ENCODE measurements at places on chromosomes 3 and 15. TPM values are rescaled to one million over a fixed set of nuclear protein-coding genes. Genes with fewer than 3 reads are reported as not detected.
A peak's percentile ranks its signal among the peaks of the same experiment; 100 is the strongest.

- DNase-seq = peak; percentile 90
Measured at GRCh38 chr3:72270072-72270681, 485.2 kb upstream of the PROK2 start.

DNA sequence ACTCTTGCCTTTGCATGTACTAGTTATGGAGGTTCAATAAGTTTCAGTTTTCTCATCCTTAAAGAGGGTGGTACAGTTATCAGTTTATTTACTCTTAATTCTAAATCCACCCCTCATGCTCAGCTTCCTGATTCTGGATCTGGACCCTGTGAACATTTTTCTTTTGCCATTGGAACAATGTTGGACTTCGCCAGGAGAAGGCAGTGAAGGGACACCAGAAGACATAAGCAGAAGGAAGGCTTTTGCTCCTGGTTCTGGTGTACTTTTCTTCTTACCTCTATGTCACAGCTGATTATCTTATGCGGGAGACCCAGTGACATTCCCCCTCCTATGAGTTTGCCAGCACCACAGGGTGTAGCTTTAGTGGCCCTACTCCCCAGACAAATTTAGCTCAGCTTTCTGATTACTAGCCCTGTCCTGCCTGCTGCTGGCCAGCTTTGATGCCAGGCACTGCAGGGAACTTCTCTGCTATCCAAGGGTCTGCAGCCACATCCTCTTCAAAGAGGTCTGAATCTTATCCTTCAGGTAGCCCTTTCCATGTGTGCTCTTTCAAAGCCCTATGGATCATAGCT is 466.3 kb upstream of the EPHA3 start:
- peak; percentile 4 for DNase-seq

DNA sequence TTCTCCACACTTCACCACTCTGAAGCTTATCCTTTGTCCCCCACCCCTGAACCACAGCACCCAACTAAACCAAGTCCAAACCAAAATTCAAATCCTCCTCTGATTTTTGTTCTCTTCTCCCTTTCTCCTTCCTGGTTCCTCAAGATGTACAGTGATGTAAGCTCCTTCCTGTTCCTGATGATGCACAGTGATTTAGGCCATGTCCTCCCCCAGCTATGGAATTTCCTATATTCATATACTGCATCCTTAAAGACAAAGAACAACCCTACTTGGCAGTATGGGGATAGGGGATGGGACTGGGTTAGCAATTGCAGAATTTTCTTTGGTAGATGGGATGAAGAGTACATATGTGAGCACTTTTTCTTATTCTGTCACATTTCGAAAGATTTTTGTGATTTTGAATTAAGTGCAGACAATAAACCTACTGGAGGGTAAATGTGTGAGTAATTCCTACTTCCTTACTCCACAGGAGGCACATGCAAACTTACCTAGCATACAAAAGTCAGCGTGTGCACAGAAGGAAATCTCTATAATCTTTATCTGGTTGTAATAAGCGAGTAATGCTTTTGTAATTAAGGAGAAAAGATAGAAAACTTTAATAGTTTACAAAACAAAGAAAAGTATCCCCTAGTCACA is 125.0 kb downstream of the ANO10 start:
- no peak for DNase-seq

DNA sequence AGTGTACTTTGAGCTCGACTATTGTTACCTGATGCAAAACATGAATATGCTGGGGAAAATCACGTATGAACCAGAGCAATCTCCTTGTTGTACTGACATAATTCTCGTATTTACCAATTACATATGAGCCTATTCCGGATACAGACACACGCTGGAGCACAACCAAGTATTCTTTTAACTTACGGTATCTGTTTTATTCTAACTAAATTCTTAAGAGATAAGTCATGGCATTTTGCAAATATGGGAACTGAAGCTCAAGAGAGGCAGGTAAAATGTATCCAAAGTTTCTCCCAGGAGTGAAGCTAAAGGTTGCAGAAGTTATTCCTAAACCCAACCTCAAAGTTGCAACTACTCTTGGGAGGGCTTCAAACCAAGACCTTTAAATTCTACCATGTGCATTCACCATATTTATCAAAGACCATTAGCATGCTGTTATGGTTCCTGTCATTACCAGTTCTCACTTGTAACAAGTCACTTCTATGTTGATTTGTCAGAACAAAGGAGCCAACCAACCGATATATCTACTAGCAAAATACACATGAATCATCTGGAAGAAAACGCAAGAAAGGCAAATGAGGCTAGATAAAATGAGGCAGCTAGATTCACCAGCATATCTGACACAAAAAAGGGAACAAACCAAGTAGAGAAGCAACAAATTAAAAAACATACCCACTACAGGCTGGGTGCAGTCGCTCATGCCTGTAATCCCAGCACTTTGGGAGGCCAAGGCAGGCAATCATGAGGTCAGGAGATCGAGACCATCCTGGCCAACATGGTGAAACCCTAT is 17.8 kb downstream of the TBL1XR1 start:
- no peak for DNase-seq

GRCh38 chr3:111338059-111338698 is 203.8 kb upstream of the CD96 start:
- DNase-seq = peak; percentile 81

DNA sequence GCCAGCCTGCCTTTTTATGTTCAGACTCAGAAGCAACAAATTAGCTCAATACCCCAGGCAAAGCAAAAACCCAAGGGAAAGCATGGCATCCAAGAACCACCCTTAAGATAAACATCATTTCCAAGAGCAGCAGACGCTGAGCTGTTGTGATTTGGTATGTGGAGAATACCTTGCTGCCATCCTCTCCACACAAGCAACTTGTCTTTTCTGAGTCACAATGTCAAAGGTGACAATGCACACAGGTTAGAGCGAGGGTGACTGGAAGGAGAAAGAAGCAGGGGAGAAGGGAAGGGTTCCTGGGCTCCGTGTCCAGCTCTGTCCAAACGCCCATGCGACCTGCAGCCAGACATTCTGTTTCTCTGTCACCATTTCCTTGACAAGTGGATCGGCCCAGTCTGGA is 6.0 kb downstream of the PCSK6 start:
- no peak for DNase-seq

DNA sequence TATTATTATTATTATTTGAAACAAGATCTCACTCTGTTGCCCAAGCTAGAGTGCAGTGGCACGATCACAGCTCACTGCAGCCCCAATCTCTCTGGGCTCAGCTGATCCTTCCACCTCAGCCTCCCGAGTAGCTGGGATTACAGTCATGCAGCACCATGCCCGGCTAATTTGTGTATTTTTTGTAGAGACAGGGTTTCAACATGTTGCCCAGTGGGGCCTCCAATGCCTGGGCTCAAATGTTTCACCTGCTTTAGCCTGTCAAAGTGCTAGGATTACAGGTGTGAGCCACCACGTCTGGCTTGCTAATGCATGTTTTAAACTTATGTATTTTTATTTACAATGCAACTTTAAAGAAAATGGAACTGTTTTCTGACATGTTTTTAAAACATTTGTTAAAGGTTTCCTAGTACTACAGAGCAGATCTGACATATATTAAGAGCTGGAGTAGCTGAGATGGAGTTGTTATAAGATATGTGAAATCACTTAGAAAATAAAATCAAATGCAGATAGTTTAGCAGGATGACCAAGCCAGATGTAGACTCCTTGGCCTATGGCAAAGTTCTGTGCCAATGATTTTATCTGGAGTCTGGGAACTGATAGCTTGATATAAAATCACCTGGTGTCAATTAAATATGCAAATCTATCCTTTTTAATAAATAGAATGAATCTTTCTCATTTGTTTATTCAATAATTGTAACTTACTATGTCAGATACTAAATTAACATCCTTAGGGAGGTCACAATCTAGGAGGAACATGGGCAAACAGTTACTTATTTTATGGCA is 310.1 kb upstream of the NAALADL2 start:
- DNase-seq = no peak

DNA sequence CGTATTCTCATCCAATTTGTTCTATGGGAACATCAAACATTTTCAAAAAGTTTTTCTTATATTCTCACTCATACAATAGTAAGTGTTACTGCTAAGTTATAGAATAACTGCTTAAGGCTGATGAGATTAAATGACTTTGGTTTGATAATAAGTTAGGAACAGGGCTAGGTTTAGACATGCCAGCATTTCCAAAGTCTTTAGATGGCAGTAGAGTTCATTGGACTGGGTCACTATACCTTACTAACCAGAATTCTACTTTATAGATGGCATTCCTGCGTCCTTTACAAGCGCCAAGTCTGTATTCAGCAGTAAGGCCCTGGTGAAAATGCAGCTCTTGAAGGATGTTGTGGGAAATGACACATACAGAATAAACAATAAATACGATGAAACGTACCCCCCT is 21.7 kb downstream of the PLAAT1 start:
- DNase-seq = no peak

GRCh38 chr3:143119009-143119914 is at the start of gene CHST2:
Gene CHST2, plus strand, starts transcription at chr3:143119771. Its CDS starts 1,046 bp downstream, at chr3:143120817.
- DNase-seq = peak; percentile 84

Gene MUC13
- polyA plus RNA-seq = 84.4 TPM

Gene TM4SF4
- 366 TPM for polyA plus RNA-seq

Measured in hepatocyte (in vitro differentiated cells).